ENCODE measurements at places on chromosomes 2 and 18.

DNA sequence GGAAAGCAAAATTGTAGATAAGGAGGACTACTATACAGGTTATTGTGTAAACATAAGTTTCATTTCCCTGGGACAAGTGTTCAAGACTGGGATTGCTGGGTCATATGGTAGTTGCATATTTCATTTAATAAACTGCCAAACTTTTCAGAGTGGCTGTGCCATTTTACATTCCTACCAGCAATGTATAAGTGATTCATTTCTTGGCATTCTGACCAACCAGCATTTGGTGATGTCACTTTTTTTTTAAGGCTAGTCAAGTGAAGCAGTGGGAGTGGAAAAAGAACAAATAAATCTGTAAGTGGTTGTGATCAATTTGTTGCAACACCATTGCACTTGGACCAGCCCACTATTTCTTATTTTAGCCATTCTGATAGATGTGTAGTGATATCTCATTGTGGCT is 5.2 kb upstream of the CHCHD5 start:
- no peak for DNase-seq

DNA sequence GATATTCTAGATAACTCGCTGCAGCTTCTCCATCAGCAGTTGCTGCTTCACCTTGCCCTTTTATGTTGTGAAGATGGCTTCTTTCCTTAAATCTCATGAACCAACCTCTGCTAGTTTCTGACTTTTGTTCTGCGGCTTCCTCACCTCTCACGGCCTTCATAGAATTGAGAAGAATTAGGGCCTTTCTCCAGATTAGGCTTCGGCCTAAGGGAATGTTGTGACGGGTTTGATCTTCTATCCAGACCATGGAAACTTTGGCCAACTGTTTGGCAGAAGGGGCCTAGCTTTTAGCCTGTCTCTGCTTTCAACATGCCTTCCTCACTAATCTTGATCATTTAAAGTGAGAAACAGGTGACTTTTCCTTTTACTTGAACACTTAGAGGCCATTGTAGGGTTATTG is 199.9 kb downstream of the CYP26B1 start:
- no peak for DNase-seq

GRCh38 chr2:46171411-46171953 is 125.7 kb upstream of the EPAS1 start:
- no peak for DNase-seq

DNA sequence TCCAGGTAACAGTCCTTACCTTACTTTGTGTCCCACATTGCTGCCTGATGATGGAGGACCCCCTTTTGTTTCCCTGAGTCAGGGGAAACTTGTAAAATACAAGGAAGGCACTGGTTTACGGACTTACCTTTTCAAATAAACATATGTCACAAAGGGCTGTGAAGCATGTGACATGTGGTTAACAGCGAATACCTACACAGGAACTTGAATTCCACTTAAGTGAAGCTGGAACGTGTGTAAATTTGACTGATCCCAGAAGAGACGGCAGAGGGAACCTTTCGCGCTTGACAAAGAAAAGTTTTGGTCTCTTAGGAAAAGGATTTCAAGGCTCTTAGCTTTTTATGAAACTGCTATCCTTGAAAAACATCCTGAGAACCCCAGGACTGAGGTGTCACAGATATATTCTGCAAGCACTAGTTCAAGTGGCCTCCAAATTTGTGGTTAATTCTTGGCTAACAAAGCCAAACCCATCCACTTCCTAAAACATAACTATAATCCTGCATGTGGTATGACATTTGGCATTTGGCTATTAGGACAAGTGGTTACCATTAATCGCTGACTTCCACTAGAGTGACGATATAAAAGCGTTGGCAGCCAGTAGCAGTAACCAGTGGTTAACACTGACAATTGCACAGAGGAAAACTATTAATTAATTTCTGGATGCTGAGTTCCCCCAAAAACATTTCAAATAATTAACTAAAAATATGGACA is 55.6 kb downstream of the ITGB6 start:
- no peak for DNase-seq

- DNase-seq = no peak
Observed at GRCh38 chr2:112618383-112618782, 27.4 kb upstream of the SLC20A1 start.

DNA sequence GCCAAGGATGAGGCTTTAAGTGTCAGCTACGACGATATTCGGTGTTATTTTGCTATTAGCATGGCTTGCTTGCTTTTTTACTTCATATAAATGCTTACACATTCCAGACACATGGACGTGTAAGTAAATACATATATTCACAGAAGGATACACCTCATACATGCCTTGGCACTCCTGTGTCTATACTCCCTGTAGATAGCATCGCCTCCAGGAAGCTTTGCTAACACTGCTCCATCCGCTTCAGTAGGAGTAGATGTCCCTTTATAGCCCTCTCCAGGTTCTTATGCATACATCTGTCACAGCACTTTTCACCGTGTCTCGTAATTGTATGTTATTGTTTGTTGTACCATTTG is 27.5 kb upstream of the KCTD1 start:
- no peak for DNase-seq

DNA sequence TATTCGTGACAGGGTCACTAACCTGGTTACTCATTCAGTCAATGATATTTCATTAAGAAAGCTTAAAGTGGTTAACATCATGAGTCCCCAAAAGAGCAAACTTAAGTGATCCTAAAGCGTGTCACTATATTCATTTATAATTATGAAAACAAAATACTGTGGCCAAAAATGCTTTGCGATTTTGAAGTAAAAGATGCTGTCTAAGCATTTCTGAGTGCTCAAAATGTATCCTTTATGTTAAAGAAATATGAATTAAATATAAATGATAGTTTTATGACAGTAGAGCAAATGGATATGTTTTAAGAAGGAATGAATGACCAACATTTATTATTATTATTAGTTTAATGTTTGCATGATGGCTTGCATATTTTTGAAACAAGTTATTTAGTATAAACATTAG is 72.6 kb upstream of the CDC42EP3 start:
- no peak for DNase-seq

DNA sequence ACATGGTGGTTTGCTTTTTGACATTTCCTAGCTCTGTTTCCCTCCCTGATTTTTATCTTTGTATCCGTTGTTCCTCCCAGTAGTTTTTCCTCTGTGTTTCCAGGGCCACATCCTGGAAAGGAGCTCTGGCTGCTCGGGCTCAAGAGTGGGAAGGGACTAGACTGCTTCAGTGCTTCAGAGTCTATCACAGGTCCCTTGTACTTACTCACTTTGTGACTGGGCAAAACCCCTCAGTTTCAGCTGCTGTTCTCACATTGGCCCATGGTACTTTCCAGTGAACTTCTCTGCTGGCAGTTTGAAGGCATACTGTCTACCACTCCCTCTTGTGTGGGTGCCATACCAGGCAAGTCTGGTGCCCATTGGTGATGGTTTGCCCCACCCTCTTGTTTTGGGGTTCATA is 7.5 kb upstream of the STAMBP start:
- DNase-seq = no peak

GRCh38 chr2:238965371-238966071 is 117.6 kb downstream of the TWIST2 start:
- DNase-seq = no peak

- DNase-seq = no peak
Observed at GRCh38 chr2:166341426-166341825, 34.3 kb downstream of the SCN9A start.

DNA sequence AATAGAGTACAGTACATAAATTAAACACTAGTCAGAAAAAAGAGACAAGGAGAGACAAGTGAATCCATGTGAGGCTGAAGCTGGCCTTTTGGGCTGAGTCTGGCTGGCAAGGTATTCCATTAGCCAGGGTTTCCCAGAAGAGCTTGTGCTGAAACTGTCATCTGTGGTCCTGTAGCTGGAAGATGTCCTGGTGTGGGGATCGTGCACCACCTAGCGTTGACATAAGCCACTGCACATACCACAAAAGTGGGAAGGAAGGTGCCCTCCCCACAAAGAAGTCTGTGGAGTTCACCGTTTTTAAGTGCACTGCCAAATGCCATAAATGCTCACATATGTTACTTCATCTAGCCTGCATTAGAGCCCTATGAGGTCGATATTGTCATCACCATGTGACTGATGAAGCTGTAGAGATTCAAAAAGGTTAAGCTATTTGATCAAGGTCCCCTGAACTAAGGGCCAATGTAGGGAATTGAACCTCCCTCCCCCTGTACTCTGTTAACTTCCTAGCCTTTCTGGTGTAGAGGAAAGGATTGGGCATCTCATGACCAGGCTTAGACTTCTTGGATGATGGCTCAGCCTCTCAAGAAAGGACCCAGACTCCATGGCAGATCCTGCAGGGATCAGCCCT is 31.9 kb upstream of the GALNT14 start:
- peak; percentile 80 for DNase-seq

DNA sequence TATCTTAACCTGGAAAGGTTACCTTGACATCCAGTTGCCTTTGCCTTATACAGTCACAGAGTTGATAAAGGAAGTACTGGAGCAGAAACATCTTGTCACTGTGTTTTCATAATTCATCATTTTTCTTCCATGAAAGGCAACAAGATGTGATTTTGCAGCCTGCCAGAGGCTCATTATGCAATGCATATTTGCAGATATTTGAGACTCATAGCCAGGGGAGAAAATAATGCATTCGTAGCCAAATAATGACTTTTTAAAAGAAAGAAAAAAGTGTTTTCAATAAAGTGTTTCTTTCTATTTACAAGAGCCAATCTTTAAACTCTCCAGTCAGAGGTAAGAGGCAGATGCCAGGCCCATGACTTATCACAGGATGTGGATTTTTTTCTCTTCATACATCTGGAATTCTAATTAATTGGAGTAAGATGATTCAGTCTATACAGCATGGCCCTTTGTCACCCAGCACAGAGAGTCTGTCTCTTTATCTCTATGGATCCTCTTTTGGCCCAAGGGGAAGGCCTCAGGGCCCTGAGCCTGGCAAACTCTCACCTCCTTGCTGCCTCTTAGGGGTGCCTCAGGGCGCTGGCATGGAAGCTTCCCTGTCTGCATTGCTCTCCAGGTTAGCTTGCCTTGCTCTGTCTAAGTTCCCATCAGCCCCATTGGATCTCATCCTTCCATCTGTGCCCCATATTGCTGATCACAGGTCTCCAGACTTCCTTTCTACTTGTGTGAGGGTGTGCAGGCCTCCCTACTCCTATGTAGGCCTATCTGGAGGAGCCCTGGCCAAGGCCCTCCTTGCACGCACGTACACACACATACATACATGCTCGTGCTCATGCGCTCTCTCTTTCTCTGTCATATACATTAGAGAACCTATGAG is 247.7 kb downstream of the TPGS2 start:
- DNase-seq = no peak

GRCh38 chr18:76149734-76150133 is 345.3 kb downstream of the ZNF516 start:
- DNase-seq = no peak

- no peak for DNase-seq
Observed at GRCh38 chr2:82340578-82341053, 2036.1 kb upstream of the LRRTM1 start.

GRCh38 chr2:238277695-238278094 is 10.7 kb downstream of the PER2 start:
- DNase-seq = no peak

DNA sequence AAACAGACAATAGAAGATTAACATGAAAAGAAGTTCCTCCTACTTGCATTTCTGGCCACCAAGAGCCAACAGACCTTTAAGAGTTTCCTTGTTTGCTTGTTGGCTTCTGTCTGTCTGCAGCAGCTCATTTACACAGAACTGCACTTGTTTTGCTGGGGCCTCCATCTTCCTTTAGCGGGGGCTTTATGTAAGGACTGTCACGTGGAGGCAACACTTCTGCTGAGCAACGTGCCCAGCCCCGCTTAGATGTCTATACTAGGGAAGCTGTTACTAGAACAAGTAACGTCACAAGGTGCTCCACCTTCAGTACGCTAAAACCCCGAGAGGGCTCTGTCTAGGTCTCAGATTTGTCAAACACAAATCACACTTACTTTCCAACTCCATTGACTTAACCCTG is 104.3 kb upstream of the PXDN start:
- DNase-seq = no peak

DNA sequence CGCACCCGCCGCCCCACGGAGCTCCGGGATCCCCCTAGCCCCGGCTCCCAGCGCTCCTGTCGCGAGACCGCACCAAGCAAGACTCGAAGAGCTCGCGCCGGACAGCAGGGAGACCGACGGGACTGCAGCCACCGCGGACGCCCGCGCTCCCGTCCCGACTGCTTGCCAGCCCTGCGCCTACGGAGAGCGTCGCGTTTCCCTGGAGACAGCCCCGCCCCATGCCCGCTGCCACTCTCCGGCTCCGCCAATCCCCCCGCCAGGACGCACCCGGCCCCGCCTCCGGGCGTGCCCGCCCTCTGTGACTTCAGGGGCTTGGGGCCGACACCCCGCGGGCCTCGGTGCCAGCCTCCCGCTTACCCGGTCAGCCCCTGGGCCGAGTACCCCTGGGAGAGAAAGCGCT is at the start of gene ANKMY1:
Gene ANKMY1, minus strand, starts transcription at position 181 of the 400 bp plus-strand sequence. CDS start 653 bp downstream, outside the sequence.
- DNase-seq = peak; percentile 91

- no peak for DNase-seq
Observed at GRCh38 chr2:149152469-149152953, 114.0 kb downstream of the LYPD6B start.

DNA sequence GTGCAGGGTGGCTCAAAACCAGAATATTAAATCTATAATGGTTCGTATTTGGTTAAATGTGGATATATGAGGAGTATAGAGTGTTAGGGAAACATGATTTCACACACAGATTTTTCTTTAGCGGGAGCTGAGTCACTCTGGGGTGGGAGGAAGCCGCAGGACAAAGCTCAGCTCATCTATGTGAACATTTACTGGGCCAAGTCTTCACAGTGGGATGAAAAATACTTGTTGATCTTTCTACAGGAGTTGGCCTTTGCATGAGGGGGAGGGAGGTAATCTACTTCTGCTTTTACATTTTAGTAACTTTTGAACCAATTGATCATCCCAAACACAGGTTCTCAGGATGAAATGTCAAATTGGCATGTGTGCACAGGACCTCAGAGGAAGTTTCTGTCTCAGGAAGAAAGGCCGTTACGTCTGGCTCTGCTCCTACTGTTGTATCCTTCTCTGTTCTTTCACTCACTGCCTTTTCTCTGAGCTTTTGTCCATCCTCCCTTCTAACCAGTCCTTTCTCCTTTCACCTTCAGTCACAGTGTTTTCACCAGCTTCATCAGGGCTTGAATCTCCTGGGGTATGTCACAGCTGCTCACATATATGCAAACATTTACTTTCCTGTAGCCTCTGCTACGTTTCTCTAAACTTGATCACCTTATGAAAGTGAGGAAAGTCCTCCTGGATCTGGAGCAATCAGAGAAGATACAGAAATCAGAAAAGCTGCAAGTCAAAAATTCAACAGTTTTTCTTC is 943.3 kb upstream of the FANCL start:
- DNase-seq = no peak

GRCh38 chr2:169129703-169130243 is 60.4 kb downstream of the DHRS9 start:
- DNase-seq = no peak

DNA sequence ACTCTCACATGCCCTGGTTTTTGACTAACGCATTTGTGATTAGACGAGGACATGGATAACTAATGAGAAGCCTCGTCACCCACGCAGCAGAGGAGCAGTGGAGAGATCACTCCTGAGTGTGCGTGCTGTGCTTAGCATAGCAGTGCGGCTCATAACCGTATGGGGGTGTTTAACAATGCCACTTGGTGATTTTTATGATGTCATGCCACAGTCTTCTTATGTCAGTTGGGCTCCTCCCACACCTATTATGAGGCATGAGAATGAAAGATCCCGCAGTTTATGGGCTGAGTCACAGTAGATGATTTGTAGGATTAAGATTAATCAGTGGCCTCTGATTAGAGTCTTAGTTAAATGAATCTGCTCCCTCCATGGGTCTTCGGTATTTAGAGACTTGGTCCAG is 2.5 kb upstream of the SMIM21 start:
- no peak for DNase-seq
